ENCODE measurements at places on chromosomes 16 and 17. TPM values are rescaled to one million over a fixed set of nuclear protein-coding genes. Genes with fewer than 3 reads are reported as not detected.

Gene NME2
- polyA plus RNA-seq: 223 TPM

Gene SGSH
- polyA plus RNA-seq: 26.8 TPM

Gene NTN1
- not detected for polyA plus RNA-seq

Gene FOXC2
- not detected for polyA plus RNA-seq

Gene CCL4
- 970 TPM for polyA plus RNA-seq

Gene ZNF594
- polyA plus RNA-seq: 2.1 TPM

Gene SHPK
- polyA plus RNA-seq: 8.1 TPM

GRCh38 chr16:81779536-81780320, 637 bp downstream of the PLCG2 start:
- peaks cover 53% of the 10 kb centered on the region for H3K4me1 ChIP-seq
- H3K27ac ChIP-seq: peak overlapping the region; percentile 88
- H3K4me3 ChIP-seq: peak overlapping the region; percentile 98
- DNase-seq: peak; percentile 48
- H3K36me3 ChIP-seq: no peaks in the 10 kb centered on the region

GRCh38 chr17:50653738-50654137, 19.1 kb downstream of the ABCC3 start:
- DNase-seq: no peak
- H3K4me3 ChIP-seq: no peak overlapping the region
- H3K27ac ChIP-seq: no peak overlapping the region
- peaks cover 2% of the 10 kb centered on the region for H3K27me3 ChIP-seq
- no peaks in the 10 kb centered on the region for H3K4me1 ChIP-seq

GRCh38 chr17:16342979-16343378, 10.3 kb downstream of the CENPV start:
- H3K4me3 ChIP-seq: no peak overlapping the region
- peaks cover 13% of the 10 kb centered on the region for H3K36me3 ChIP-seq
- no peaks in the 10 kb centered on the region for H3K4me1 ChIP-seq
- DNase-seq: no peak
- no peak overlapping the region for H3K27ac ChIP-seq
- no peaks in the 10 kb centered on the region for H3K27me3 ChIP-seq

DNA sequence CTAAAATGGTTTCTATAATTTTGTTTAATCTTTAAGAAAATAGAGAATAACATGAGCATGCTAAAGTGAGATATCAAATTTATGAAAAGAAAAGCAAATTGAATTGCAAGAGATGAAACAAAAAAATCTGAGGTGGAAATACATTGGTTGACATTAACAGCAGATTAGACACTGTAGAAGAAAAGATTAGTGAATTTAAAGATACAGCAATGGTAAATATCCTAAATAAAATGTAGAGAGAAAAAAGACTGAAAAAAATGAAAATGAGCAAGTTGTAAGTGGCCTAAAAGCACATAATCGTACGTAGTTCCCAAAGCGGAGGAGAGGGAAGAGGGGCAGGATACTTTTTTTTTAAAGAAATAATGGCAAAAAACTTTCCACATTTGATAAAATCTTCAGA, 30.5 kb upstream of the ALDH3A2 start:
- no peak for DNase-seq
- H3K27me3 ChIP-seq: peaks cover 9% of the 10 kb centered on the region
- H3K27ac ChIP-seq: no peak overlapping the region
- H3K4me1 ChIP-seq: peaks cover 12% of the 10 kb centered on the region
- H3K36me3 ChIP-seq: peaks cover 16% of the 10 kb centered on the region

DNA sequence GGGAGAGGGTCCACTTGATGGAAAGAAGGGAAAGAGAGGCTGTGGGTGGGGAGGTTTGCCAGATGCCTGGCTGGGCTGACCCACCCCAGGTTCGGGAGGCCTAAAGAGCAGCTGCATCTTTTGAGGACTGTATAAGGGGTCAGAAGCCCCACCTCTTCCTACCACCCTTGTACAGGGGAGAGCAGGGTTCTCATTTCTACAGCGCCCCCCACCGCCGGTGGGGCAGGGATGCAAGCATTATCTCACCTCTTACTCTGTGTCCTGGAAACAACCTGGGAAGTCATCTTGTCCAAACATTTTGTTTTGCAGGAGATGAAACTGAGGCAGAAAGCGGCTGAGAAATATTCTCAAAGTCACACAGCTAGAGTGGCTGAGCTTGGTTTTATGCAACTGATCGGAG, 22.5 kb upstream of the CCDC182 start:
- peaks cover 7% of the 10 kb centered on the region for H3K27me3 ChIP-seq
- H3K36me3 ChIP-seq: no peaks in the 10 kb centered on the region
- H3K4me3 ChIP-seq: no peak overlapping the region
- no peaks in the 10 kb centered on the region for H3K4me1 ChIP-seq
- H3K27ac ChIP-seq: no peak overlapping the region

DNA sequence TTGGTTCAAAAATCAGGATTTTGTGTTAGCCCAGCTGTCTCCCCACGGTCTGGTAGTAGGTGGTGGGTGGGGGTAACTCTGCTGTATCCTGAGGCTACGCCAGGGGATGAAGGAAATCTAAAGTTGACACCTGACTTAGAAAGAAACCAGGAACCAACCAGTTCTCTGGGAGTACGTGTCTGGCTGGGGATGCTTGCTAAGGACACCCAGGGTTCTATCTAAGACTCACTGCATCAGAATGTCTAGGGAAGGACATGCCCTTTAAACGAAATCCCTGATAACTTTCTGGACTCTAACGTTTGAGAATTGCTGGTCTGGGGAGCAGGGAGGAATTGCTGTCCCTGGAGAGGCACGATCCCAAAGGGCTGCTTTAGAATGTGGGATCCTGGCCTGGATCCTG, 39.2 kb upstream of the CES5A start:
- H3K4me1 ChIP-seq: no peaks in the 10 kb centered on the region
- no peak overlapping the region for H3K27ac ChIP-seq
- H3K4me3 ChIP-seq: no peak overlapping the region
- no peaks in the 10 kb centered on the region for H3K36me3 ChIP-seq
- peaks cover 9% of the 10 kb centered on the region for H3K27me3 ChIP-seq
- no peak for DNase-seq

DNA sequence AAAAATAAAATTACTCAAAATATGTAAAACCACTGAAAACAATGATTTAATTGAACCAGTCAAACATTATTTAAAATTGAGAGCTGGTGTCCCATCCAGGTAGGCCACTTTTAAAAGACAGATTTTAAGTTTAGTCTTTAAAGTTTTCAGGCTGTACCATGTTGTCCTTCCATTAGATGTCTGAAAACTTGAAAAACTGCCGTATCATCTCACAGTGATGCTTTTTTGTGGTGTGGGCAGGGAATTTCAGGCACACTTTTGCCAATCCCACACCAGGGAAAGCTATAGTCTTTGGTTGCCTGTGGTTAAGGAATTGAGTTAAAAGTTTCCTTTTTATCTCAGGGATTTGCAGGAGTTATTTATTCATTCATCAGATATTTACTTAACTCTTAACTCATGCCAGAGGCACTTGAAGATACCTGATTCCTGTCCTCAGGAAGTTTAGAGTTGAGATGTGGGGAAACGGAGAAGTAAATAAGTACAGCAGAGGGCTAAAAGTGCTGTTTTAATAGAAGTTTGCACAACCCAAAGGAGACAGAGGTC, 3.2 kb downstream of the SNTB2 start:
- peaks cover 5% of the 10 kb centered on the region for H3K36me3 ChIP-seq
- peaks cover 7% of the 10 kb centered on the region for H3K27me3 ChIP-seq
- H3K27ac ChIP-seq: peak overlapping the region; percentile 2
- peaks cover 70% of the 10 kb centered on the region for H3K4me1 ChIP-seq
- DNase-seq: no peak
- H3K4me3 ChIP-seq: peak overlapping the region; percentile 9

GRCh38 chr16:89013692-89014402, 36.8 kb upstream of the CBFA2T3 start:
- no peak overlapping the region for H3K27ac ChIP-seq
- no peaks in the 10 kb centered on the region for H3K4me1 ChIP-seq
- no peak for DNase-seq
- peaks cover 1% of the 10 kb centered on the region for H3K27me3 ChIP-seq
- no peaks in the 10 kb centered on the region for H3K36me3 ChIP-seq

DNA sequence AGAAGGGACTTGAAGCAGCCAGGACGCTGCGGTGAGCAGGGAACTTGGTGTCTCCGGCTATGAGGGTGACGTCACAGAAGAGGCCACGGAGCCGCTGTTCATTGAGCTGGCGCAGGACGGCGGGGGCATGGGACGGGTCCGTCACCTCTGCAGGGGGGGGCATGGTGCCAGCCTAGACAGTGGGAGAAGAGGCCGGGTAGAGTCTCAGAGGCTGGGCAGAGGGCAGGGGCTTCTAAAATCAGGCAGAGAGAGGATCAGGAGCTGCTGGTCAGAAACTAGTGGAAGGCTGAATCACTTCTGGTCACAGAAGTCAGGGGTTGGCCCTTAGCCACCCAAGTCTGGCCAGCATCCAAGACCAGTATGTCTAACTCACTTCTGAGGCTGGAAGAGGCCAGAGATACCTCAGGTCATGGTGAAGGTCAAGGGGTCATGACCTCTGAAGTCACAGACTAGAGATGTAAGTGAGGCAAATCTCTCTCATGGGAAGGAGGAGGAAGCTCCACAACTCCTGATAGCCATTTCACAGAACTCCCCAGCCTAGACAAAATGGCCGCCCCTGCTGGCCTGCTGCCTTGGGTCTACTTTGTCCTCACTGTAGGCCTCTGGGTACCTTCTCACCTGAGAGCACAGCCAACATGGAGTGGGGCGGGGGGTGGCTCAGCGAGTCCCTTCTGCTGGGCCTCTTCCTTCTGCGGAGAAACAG, 12.6 kb downstream of the ZBTB4 start:
- no peaks in the 10 kb centered on the region for H3K36me3 ChIP-seq
- H3K4me3 ChIP-seq: no peak overlapping the region
- peak overlapping the region; percentile 71 for H3K27ac ChIP-seq
- H3K4me1 ChIP-seq: peaks cover 31% of the 10 kb centered on the region
- no peak for DNase-seq
- H3K27me3 ChIP-seq: no peaks in the 10 kb centered on the region

DNA sequence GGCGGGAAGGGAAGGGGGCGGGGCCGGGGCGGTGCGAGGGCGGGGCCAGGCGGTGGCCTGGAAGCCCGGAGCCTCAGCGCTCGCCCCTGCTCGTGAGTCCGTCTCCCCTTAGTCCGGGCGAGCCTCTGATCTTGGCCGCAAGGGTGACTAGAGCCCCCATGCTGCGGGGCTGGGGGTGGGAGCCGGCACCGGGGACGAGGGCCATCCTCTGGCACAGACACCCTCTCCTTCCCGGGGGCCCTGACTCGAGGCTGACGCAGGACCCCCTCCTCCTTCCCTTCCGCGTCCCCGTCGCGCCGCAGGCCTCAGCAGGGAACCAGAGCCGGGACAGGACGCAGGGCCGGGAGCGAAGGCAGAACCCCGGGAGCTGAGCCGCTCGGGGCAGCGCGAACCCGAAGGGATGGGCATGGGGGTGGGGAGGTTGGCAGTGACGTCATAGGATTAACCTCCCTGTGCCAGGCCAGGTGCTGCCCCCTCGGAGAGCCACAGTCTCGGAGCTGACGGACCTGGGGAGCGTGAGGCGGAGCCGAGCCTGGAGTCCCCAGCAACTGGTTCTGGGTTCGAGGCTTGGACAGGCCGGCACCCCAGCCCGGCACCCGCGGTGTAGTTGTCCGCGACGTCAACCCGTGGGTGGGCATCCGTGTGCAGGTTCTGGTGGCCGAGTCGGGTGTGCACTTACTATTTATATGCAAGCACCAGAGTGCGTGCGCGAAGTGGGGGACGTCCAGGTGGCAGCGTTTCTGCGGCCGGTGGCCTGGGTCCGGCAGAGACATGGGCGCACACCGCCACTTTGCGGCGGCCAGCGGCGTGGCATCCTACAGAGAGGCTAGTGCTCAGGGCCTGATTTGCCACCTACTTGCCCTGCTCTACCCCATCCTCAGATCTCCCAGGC, 503 bp upstream of the PLCD3 start:
- peak overlapping the region; percentile 86 for H3K27ac ChIP-seq
- H3K4me1 ChIP-seq: peaks cover 22% of the 10 kb centered on the region
- DNase-seq: peak; percentile 73
- peaks cover 12% of the 10 kb centered on the region for H3K27me3 ChIP-seq
- H3K4me3 ChIP-seq: peak overlapping the region; percentile 91

DNA sequence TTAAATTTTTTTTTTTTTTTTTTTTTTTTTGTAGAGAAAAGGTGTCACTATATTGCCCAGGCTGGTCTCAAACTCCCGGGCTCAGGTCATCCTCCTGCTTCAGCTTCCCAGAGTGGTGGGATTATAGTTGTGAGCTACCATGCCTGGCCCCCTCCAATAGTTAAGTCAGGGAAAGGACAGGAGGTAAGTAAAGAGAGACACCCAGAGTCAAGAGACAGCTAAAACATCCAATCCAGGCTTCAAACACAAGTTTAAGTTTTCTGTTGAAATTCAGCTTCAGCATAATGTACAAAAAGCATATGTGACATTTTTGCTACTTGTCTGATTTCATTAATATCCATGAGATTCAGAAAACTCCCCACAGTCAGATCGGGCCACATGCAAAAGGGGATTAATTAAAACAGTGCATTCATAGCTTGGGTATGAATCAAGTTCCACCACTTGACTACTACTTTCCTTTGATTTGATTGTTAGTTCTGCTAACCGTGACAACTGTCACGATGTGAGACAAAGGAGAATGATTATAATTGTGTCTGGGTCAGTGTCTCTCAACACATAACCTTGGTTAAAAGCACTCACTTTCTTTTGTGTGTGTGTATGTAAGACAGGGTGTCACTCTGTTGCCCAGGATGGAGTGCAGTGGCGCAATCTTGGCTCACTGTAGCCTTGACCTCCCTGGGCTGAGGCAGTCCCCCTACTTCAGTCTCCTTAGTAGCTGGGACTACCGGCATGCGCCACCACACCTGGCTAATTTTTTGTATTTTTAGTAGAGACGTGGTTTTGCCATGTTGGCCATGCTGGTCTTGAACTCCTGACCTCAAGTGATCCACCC, 184.9 kb downstream of the PARN start:
- no peak for DNase-seq
- no peak overlapping the region for H3K27ac ChIP-seq
- peaks cover 6% of the 10 kb centered on the region for H3K36me3 ChIP-seq
- peaks cover 2% of the 10 kb centered on the region for H3K4me1 ChIP-seq

DNA sequence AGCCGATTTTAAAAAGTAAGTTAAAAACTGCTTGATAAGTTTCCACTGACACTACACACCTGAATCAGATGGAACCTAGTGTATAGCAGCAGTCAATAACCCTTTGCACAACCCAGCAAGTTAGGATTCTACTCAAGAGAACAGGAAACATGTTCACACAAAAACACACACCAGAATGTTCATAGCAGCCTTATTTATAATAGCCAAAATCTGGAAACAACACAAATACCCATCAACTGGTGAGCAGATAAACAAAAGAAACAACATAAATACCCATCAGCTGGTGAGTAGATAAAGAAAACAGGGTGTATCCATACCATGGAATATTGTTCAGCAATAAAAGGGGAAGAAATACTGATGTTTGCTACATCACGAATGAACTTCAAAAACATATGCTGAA, 2.7 kb upstream of the CDH11 start:
- H3K4me1 ChIP-seq: no peaks in the 10 kb centered on the region
- H3K27ac ChIP-seq: no peak overlapping the region
- H3K36me3 ChIP-seq: no peaks in the 10 kb centered on the region
- H3K4me3 ChIP-seq: no peak overlapping the region
- peaks cover 12% of the 10 kb centered on the region for H3K27me3 ChIP-seq

DNA sequence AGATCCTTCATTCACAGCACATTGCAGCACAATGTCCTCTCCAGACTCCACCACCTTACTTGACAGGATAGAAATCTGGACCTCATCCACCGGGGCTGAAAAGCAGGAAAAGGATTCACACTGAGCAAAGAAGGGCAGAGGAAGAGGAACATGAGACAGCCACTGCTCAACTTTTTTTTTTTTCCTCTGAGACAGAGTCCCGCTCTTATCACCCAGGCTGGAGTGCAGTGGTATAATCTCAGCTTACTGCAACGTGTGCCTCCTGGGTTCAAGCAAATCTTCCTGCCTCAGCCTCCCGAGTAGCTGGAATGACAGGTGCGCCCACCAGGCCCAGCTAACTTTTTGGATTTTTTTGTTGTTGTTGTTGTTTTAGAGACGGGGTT, 34.4 kb downstream of the PECAM1 start:
- no peak overlapping the region for H3K4me3 ChIP-seq
- no peak overlapping the region for H3K27ac ChIP-seq
- no peak for DNase-seq
- peaks cover 9% of the 10 kb centered on the region for H3K27me3 ChIP-seq
